ENCODE measurements at places on chromosomes 4 and X. TPM values are rescaled to one million over a fixed set of nuclear protein-coding genes. Genes with fewer than 3 reads are reported as not detected.

Gene AFM
- not detected for total RNA-seq

Gene POU4F2
- total RNA-seq = not detected

Gene NDP
- not detected for total RNA-seq

Gene CABS1
- not detected for total RNA-seq

Gene TXK
- 0.62 TPM for total RNA-seq

Data from left cardiac atrium (tissue), 4 donors.